ENCODE measurements at places on chromosomes 2 and 18.

- DNase-seq = no peak
These were observed 42.6 kb downstream of the ARHGAP15 start for GRCh38 chr2:143171817-143172216.

GRCh38 chr2:126656431-126657147 lies 631 bp downstream of the GYPC start:
- no peak for DNase-seq

GRCh38 chr2:44912660-44913059 lies 28.8 kb upstream of the SIX3 start:
- no peak for DNase-seq

DNA sequence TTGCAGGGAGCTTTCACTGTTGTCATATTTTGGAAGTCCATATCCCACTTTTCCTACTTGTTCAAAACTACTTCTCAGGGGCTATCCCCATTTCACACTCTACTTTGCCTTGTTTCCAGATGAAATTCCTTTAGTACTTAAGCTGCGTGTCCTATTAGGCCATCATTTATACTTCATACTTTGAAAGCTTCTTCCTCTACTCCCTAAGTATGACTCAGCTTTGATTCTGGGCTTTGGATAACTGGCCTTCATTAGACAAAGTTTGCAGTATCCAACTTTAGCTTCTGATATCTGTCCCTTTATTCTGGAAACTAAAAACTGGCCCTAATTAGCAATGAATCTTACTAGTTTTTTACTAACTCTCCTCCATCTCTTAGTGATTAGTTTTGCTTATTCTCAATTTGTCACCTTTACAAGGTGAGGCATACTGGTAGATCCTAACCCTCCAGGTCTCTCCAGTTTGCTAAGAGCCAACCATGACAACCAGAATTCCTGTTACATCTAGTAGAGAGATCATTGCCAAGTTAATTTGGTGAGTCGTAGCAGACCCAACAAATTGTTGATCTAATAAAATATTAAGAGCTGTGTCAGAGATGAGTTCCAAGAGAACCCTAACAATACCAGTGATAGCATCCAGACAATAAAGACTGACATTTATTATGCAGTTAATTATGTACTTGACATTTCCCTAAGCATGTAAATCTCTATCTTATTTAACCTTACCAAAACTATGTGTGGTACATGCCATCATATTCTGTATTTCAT lies 31.2 kb upstream of the ITGAV start:
- no peak for DNase-seq

DNA sequence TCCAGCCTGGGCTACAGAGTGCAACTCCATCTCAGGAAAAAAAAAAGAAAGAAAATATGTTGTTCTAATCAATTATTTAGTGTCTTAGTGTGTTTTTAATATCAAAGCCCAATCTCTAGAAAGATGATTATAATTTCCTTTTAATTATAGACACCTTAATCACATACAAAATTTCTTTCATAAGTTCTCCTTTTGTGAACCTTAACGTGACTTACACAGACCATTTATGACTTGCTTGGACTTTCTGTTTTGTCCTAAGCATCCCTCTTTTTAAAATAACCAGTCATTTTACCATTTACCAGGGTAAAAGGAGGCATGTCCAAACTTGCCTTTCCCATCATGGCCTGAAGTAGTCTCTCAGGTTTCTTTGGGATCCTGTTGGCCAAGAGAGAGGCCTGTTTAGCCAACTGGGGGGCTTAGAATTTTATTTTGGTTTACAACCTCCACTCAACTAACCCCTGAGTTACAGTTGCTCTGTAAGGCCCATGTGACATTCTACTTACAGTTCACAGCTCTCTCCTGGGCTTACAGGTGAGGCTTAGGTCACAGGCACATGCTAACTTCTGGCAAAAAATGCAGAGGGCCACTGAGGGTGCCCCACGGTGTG lies 23.9 kb upstream of the GPR155 start:
- DNase-seq = no peak

DNA sequence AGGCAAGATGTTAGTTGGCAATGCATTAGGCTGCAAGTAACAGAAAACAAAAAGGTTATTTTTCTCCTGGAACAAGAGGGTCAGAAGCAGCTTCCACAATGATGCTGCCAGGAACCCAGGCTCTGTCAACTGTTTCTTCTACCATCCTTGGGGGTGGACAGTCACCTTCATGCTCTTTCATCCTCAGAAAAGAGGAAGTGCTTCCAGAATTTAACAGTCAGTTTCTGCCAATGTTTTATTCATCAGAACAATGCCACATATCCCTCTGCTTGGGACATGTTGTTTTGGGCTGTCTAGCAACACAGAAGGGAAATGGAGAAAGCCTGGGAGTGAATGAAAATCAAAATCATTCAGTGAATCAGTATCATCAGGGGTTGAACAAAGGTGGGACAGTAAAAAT lies 7.1 kb downstream of the TMEM182 start:
- DNase-seq = no peak

GRCh38 chr2:152740743-152741328 lies 22.4 kb downstream of the ARL6IP6 start:
- peak; percentile 37 for DNase-seq

- DNase-seq = no peak
These were observed 336.7 kb upstream of the CNTNAP5 start for GRCh38 chr2:123688231-123688940.

Measured in putamen (tissue), 1 donor.